Activated T-cell treated with anti-CD3 and anti-CD28 coated beads for 48 hours (primary cell): ENCODE measurements at places on chromosomes 3 and 15.

GRCh38 chr3:47573190-47574172 lies 5.2 kb downstream of the CSPG5 start:
- DNase-seq: no peak

- no peak for DNase-seq
Measured at GRCh38 chr3:33954956-33955355, 156.5 kb downstream of the PDCD6IP start.

GRCh38 chr3:123658852-123659206 lies 74.0 kb upstream of the HACD2 start:
- no peak for DNase-seq

- peak; percentile 90 for DNase-seq
Measured at GRCh38 chr3:167734498-167735232, at the start of gene PDCD10. Gene PDCD10, minus strand, starts transcription at chr3:167734892. Its CDS starts 14,735 bp downstream, at chr3:167720157.

DNA sequence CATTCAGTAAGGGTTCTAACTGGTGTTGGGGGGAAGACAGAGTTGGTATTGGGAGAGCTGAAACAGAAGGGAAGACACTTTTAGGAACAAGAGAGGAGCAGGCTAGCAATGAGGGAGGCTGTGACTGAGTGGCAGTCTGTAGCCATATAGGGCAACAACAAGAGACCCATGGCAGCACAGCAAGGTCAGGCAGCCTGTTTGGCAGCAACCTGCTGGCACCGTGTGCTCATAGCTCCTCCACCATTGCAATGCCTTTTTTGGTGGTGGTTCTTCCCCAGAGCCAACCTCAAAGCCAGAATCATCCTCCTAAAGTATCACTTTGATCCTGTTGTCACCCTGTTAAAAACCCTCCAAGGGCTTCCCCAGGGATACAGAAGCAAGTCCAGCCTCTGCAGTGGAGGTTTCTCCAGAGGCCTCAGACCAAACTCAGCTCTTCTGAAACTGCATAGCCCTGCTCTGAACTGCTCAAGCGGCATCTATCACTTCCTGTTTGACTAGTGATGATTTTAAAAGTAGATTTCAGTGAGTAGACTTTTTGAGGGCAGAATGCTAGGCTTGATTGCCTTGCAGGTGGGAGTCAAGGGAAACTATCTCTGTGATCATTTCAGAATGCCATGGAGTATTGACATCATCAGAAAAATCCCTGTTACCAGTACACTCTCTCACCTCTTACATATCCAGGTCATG lies 176.9 kb downstream of the STAC start:
- DNase-seq: no peak

DNA sequence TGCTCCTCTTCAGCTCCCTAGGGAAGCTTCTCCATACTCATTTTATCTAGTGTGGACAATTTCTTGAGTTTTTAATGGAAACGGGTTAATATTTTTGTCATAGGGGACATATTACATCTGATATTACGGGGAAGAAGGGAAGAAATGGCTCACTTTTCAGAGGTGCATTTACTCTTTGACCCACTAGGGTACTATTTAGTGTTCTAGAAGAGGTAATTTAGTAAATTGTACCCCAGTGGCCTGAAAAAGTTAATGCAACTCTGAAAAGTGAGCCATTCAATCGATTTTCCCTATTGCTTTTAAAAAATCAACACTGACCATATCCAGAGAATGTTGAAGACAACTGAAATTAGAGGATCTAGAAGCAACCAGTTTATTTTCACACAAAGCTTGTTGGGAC lies 71.2 kb downstream of the MAP2K5 start:
- no peak for DNase-seq

GRCh38 chr15:77822631-77823230 lies 190.0 kb upstream of the LINGO1 start:
- no peak for DNase-seq

GRCh38 chr15:29681946-29682345 lies 140.3 kb downstream of the TJP1 start:
- DNase-seq: no peak

DNA sequence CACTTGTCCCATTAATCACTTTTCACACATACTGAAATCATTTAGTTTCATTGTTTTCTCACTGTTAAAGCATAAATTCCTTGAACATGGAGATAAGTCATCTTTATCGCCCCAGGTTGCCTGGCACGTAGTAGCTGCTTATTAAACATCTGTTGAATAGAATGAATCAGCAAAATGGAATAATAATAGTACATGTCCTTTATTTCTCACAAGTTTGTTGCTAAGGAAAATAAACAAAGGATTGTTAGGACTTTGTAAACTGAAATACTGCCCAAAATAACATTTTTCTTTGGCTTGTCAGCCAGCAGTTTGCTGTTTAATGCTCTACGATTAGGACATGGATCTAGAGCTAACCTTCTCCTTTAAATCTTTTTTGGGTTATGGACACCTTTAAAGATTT lies 17.9 kb downstream of the SLC35A5 start:
- no peak for DNase-seq

DNA sequence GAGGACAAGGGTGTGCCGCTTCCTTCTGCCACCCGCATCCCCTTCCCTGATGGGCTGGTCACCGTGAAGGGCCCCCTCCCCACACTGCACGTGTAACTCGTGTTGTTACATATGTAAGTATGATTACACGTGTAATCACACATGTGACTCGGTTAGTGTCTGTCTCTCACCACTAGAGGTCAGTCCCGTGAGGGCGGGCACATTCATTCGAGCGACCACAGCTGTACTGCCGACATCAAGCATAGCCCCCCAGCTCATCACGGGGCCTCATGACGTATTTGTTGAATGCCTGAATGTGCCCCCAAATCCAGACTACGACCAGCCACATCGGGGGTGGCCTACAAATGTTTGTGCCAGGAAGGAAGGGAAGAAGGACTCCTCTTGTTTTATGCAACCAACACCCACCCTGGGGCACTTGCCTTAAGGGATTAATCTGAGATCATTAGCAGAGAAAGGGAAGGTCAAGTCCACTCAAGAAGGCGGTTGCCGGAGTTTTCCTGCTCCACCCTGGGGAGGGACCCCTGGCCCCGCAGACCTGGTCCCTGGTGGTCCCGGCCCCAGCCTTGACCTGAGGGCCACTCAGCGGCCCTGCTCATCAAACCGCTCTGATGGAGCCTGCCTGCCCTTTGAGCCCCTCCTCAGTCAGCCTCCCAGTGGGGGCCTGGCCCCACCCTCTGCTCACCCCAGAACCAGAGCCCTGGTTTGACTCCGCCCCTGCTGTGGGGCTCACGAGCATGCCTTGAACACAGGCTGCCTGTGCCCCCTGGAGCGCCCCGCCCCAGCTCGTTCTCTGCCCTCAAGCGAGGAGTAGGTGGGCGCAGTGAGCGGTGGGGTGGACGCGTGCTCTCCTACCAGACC lies 52.8 kb downstream of the RGMA start:
- DNase-seq: peak; percentile 41

DNA sequence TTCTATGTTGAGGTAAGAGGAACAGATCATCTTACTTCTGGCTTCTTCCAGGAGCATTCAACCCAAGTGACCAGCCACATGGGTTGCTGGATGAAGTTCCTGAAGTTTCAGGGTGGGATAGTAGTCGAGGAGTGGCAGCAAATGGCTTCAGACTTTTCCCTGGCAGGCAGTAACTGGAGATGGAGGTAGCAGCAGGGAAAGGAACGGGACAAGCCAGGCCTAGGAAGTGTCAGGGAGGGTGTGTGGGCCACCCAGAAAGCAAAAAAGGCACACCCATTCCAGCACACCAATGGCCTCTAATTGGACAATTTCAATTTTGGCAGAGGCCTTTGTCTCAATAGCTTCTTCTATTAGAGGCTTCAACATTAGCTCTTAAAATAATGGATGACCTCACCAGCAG lies 498.6 kb upstream of the ATP11B start:
- no peak for DNase-seq

DNA sequence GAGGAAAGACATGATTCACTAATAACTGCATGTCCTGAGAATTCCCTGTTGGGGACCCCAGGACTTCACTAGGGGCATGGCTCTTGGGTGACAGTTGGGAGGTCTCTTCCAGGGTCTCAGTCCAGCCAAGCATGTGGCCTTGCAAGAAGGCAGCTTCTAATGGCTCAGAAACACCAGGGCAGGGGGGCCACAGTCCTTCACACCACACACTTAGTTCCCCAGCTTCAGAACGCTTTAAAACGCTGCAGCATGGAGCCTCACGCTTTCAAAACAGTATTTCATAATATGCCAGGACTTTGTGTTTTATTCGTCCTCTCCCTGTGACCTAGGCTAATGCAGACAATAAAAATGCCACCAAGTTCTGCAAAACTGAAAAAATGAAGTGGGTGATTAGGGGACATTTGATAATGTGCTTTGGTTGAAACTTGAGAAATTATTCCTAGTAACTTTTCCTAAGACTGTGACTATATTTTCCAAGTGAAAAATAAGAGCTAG lies 48.4 kb upstream of the LIMD1 start:
- DNase-seq: no peak

DNA sequence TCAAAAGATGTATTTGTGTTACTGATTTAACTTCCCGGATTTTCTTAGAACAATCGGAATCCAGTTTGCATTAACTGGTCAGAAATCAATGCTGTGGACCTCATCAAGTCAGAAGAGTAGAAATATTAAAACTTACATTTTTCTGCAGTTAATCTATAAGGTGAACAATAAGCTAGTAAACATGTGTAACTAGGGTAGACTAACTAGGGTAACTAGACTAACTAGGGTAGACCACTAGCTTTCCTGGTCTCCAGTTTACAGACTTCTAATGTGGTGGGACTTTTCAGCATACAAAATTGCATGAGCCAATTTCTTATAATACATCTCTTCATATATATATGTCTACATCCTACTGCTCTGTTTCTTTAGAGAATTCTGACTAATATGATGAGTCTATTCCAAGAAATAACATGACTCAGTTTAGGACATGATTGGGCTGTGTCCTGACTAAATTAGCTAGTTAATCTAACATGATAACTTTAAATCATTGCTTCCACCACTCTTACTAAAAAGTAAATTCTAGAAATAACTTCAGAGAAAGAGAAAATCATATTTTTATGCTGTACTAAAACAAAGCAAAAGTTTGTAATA lies 5.3 kb downstream of the PLSCR2 start:
- DNase-seq: no peak

GRCh38 chr3:132283916-132284405 lies 33.2 kb upstream of the ACP3 start:
- no peak for DNase-seq

GRCh38 chr3:62048577-62048976 lies 324.8 kb downstream of the FEZF2 start:
- no peak for DNase-seq

- DNase-seq: no peak
Measured at GRCh38 chr3:27607370-27607769, 114.8 kb downstream of the EOMES start.

DNA sequence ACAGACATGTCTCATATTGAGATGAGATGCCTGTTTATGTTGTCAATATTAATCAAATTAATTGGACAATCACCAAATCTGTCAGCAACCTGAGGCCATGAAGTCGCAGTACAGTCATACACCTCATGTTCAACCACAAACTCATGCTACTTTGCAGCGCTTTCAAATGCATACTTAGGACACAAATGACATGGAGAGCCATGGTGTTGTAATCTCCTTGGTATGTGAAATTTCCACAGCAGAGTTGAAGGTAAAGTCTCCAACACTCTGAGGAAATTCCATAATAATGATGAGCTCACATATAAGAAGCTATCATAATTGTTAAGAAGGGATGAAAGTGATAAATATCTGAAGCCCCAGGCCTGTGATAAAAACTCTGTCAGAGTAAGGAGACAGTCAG lies 873.9 kb downstream of the MCTP2 start:
- DNase-seq: no peak

DNA sequence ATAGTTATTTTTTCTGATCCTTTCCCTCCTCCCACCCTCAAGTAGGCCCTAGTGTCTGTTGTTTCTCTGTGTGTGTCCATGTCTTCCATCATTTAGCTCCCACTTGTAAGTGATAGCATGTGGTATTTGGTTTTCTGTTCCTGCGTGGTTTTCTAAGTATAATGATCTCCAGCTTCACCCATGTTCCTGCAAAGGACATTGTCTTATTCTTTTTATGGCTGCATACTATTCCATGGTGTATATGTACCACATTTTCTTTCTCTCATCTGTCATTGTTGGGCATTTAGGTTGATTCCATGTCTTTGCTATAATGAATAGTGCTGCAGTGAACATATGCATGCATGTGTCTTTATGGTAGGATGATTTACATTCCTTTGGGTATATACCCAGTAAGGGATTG lies 145.7 kb upstream of the NR2E3 start:
- DNase-seq: no peak

DNA sequence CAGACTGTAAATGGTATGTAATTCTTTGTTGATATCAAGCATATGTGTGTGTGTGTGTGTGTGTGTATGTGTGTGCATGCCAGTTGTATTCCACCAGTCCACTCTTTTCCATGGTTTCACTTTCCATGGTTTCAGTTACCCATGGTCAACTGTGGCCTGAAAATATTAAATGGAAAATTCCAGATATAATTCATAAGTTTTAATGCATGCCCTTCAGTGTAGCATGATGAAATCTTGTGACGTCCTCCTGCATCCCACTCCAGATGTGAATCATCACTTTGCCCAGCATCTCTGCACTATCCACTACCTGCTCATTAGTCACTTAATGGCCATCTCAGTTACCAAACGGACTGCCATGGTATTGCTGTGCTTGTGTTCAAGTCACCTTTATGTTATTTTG lies 215.9 kb downstream of the GBE1 start:
- DNase-seq: no peak

DNA sequence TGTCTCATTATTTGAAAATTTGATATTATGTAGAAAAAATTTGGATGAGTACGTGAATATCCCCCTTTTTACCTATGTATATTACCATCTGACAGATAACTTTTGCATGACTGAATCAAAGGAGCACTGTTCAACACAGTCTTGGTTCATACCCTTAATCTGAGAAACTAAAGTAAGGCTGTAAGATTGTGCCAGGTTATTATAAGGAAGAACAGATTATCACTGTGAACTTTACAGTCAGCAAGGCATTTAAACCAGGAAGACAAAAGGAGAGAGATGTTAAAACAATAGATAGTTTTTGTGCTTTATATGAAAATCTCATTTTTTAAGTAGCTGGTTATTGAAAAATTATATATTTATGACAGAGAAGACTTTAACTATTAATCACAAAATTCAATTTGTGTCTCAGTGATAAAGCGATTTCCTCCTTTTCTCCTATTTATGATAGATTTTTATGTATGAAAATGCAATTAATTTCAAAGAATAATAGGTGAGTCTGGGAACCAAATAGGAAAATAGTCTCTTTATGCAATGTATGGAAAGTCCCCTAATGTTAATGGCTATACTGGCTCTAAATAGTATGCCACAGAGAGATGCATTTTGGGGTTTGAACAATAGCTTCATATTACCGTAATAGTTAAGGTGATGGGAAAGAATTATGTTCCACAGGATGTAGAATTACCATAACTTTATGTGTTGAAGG lies 33.4 kb downstream of the PLCL2 start:
- no peak for DNase-seq
